NCI-H510A (cell line): ENCODE measurements at places on chromosomes 6 and 20.
A peak's percentile ranks its signal among the peaks of the same experiment; 100 is the strongest.

DNA sequence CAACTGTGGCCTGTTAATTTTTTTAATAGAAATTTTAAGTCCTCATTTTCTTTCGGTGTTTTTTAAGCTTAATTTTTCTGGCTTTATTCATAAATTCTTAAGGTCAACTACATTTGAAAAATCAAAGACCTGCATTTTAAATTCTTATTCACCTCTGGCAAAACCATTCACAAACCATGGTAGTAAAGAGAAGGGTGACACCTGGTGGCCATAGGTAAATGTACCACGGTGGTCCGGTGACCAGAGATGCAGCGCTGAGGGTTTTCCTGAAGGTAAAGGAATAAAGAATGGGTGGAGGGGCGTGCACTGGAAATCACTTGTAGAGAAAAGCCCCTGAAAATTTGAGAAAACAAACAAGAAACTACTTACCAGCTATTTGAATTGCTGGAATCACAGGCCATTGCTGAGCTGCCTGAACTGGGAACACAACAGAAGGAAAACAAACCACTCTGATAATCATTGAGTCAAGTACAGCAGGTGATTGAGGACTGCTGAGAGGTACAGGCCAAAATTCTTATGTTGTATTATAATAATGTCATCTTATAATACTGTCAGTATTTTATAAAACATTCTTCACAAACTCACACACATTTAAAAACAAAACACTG, 10.1 kb downstream of the HFE start:
- peak; percentile 21 for DNase-seq

- no peak for DNase-seq
Measured at GRCh38 chr6:135831016-135831415, 20.5 kb upstream of the PDE7B start.

DNA sequence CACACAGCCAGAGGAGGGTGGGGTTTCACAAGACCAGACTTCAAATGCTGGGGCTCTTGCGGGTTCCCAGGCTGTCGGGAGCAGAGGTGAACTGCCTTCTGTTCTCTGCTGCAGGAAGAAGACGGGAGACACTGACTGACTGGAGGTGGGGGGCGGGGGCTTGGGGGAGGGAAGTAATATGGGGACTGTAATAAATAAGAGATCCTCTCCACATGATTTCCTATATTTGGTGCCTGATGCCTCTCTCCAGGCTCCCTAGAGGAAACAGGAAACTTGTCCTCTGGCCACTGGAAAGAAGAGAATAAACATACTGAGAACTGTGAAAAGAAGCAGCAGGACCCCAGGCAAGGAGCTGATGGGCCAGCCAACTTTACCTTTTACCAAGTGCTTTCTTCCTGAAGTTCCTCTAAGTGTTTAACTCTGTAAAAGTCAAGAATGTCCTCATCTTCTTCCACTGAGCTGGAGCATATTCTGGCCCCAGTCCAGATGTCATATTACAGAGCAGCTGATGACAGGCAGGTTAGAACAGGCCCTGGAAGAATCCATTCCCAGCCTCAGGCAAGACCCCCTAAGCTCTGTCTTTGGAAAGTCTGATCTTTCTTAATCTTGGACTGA, 33.2 kb upstream of the ADGRF5 start:
- DNase-seq, result peak; percentile 2

DNA sequence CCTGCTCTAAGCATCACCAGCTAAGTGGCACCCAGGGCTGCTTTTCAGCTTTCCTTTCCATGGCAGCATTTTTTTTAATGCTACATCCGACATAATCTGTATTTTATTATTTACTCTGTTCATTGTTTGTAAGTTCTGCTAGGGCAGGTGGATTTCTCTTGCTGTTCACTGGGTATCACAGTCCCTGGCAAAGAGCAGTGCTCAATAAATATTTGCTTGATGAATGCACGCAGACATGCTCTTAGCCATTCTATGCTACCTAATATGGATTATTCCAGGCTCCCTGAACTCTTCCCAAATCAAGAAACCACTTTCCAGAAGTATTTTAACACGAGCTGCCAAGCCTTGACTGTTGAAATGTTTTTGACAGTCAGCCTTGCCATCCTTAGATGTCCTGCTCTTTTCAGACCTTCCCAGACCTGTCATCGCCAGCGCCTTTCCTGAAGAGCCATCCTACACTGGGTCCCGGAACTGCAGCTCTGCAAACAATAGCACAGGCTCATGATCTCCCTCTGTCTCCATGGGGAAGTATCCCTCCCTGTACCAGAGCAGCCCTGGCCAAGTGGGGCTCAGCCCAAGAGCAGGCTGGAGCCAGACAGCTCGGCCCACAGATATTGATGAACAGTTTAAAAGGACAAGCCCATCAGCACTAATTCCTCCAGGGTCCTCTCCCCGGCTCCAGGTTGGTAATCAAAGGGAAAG, 136.5 kb upstream of the CDH4 start:
- no peak for DNase-seq

DNA sequence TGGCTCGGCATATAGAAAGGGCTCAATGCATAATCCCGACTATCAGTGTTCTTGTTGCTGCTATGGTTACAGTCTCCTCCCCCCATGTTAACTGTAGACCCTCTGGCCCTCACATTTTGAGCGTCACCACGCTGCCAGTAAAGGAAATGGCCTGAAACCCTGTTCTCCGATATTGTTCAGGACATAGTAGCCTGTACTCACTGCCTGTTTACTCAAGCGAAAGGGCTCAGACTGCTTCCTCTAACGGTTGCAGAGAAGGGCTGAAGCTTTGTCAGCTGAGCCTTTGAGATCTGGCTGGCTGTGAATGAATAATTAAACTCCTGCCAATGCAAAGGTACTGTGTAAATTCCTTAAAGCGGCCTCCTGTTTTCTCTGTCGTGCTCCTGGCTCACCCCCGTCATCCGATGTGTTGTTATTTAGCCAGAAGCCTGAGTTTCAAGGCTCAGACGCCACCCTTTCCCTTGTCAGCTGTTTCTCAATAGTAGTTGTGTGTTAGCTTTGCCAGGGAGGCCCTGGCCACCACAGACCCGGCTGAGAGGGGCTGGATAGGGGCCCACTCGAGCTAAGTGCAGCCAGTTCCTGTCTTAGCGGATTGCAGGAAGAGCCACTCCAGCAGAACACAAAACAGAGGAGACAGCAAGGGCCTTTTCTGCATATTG, 31.2 kb upstream of the RALGAPA2 start:
- peak; percentile 70 for DNase-seq

GRCh38 chr6:80976336-80976735, 776.1 kb downstream of the TENT5A start:
- DNase-seq, result no peak

DNA sequence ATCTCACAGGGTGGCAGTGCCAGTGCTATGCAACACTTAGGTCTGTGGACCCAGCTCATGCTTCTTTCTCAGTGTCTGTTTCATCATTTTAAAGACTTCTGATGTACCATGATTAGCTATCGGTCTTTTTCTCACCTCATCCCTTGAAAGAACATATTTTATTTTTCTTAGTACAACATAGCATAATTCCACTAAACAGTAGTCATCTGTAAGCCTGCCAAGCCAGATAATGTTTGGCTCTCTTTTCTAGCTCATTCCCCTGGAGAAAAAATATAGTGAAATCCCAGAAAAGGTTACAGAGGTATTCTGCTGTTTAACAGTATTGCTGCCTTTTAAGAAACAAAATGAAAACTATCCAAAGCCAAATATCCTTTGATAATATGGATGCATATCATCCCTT, 177.0 kb upstream of the MMS22L start:
- DNase-seq, result no peak

DNA sequence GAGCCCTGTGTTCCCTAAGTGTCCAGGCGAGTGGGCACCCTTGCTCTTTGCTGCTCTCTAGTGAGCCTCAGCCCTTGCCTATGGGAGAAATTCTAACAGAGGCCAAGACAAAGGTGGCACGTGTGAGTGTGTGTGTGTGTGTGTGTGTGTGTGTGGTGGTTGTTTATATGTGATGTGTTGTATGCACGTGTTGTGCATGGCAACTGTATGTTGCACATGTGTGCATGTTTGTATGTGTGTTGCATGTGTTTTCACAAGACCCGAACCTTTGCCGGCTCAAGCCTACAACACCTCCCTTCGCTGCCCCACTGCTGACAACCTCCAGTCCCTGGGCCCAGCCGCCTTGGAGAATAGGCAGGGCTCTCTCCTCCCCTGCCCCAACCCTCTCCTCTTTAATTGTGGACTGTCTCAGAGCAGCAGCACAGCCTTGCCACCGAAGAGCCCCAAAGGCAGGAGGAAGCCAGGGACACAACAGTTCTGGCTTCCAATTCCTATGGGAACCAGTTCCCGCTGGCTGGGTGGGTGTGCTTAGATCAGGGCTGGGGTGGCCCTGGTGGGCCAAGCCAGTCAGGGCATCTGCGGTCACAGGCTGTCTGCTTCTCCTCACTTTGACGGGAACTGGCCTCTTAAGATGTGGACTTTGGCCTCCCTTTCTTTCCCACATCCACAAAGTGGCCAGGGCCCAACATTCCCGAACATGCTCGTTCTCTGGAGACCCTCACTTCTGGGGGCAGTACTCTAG, 2.7 kb downstream of the KCNK16 start:
- DNase-seq, result no peak

DNA sequence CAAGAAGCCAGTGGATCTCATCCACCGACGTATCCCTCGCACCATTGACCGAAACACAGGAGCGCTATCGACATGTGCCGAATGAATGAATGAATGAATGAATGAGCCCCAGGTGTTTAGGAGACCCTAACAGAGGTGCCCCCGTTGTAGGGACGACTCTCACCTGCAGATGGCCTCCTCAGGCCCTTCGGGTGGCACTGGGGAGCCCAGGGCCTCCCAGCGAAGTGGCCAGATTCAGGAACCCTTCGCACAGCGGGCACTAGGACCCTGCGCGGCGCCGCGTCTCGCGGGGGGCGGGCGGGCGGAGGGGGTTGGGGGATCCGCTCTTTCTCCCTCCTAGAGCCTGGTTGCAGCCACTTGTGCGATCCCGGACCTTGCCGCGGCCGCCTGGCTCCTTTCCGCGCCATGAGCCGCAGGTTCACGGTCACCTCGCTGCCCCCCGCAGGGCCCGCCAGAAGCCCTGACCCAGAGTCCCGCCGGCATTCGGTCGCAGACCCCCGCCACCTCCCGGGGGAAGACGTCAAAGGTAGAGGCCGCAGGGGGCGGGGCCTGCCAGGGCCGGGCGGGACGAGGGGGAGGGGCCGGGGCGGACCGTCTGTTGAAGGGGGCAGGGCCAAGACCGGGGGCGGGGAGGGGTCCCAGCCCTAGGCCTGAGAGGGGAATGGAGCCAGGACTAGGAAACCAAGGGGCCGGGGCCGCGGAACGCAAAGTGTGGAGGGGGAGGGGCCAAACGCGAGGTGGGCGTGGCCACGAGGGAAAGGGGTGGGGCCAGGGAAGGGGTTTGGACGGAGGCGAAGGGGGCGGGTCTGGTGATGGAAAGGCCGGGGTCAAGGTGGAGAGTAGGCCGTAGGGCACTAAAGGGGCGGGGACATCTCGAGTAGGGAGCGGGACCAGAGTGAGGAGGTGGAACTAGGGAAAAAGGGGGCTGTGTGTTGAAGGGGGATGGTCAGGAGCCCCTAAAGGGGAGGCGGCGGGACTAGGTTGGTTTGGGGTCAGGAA, 7.4 kb upstream of the SLC12A5 start:
- DNase-seq, result peak; percentile 82

DNA sequence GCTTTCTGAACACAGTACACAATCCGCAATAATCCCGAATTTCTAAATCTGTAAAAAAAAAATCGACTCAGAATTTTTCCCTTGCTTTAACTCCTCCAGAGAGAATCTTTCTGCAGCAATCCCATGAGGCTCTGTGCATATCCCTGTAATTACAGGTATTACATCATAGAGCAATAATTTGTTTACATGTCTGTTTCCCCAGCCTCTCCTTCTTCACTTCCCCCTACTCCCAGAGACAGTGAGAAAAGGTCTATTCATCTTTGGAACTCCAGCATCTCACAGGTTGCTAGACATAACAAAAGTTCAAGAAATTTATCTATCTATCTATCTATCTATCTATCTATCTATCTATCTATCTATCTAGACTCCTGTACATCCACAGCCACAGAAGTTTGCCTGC, 26.0 kb downstream of the KLHL31 start:
- no peak for DNase-seq

DNA sequence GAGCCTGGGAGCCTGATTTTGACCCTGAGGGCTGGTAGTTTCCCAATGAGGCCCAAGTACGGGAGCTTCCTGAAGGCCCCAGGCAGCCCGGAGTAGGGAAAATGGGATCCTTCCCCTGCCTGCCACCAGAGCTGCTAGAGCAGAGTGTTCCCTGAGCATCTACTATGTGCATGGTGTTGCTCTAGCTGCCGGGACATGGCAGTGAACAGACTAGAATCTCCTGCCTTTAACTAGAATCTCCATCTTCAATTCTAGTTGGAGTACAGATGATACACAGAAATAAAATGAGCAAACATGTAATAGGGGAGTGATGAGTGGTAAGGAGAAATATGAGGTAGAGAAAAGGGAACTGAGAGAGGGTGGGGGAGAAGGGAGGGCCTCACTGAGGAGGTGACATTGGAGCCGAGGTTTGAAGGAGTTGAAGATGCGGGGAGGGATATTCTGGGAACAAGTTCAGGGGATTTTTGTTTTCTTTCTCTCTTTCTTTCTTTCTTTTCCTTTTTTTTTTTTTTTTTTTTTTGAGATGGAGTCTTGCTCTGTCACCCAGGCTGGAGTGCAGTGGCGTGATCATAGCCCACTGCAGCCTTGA, 18.5 kb downstream of the VSTM2L start:
- no peak for DNase-seq

GRCh38 chr20:17691758-17692157, 8.0 kb upstream of the BANF2 start:
- DNase-seq, result no peak

DNA sequence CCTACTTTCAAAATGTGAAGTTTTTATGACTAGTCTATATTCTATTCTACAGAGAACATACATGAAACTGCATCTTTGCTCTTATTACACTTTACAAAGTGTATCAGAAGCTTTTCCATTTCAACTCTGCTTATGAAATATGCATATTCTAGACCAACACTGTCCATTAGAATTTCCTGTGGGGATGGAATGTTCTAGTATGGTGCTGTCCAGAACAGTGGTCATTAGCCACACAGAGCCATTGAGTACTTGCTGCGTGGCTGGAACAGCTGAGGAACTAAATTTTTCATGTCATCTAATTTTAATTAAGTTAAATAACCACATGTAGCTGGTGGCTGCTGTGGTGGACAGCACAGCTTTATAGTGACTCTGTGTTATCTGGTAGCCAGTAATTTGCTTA, 105.9 kb upstream of the PDE10A start:
- DNase-seq, result no peak

DNA sequence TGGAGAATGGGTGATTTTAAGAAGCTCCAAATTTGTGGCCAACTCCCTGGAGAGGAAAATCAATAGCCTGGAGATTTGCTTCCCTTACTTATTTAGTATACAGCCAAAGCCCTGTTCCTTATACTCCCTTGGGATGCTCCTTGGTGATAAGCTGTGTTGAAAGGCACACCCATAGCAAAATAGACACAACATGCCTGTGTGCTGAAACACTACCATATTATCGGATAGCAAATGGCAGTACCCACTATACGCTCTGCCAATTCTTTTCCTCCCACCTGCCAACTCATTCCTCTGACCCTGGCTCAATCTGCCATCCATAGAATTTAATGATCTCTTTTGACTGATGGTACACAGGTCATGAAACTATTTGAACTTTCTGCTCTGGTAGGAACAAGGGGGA, 98.2 kb downstream of the CLIC5 start:
- no peak for DNase-seq

- no peak for DNase-seq
Measured at GRCh38 chr6:113662688-113663333, 194.3 kb upstream of the MARCKS start.

GRCh38 chr20:24257171-24257570, 212.3 kb upstream of the SYNDIG1 start:
- no peak for DNase-seq
